ENCODE measurements at places on chromosomes 5 and 9.
A peak's percentile ranks its signal among the peaks of the same experiment; 100 is the strongest.

GRCh38 chr9:89428901-89429890 is 68.7 kb downstream of the SEMA4D start:
- DNase-seq = no peak

- DNase-seq = no peak
These were observed 62.4 kb upstream of the UBAC1 start for GRCh38 chr9:136023410-136024225.

DNA sequence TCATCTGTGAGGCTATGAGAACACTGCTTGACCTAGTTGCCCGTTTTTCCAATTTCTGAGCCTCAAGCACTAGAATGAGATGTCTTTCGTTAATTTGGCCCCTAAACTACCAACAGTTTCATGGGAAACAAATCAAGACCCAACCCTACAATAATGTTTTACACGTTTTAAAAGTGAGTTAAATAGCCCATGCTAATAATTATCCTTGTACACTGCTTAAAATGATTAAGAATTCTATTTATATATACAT is 2.3 kb upstream of the NR3C1 start:
- no peak for DNase-seq

GRCh38 chr5:15533129-15533893 is 33.3 kb downstream of the FBXL7 start:
- DNase-seq = no peak

- DNase-seq = no peak
These were observed 182.5 kb downstream of the TTLL11 start for GRCh38 chr9:121910491-121911040.

- DNase-seq = no peak
These were observed 109.0 kb downstream of the ATP10B start for GRCh38 chr5:160743027-160743426.

DNA sequence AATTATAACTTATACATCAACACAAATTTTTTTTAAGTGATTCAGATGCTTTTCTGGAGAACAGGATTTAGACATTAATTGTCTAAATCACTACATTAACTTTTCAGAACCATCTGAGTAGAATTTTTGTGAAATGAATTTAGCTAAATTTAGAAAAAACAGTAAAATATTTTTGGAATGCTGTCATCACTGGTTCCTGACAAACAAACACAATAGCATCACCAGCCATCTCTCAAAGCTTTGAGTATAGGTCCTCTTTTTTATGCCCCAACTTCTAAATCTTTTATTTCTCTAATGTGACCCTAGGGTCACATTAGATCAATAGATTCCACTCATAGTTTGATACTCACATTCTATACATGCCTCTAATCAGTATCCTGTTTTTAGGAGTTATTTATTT is 104.6 kb downstream of the PRR16 start:
- no peak for DNase-seq

- DNase-seq = no peak
These were observed 1.3 kb upstream of the PARP8 start for GRCh38 chr5:50665091-50665490.

DNA sequence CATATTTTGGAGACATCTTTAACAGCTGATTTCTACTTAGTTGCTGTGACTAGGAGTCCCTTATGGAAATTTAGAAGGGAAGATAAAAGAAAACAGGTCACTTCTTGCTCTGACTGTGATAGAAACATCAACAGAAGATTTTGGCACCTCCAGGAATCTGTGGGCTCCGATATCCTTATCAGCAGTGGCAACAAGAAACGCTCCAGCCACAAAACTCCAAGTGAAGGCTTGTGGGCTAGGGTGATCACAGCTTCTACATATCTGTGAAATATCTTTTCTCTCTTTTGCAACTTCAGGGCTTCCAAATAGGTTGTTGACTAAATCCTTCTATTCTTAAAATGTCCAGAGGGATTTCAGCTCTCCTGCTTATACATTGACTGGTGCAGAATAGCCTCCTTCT is 1625.5 kb upstream of the CDH6 start:
- DNase-seq = no peak

DNA sequence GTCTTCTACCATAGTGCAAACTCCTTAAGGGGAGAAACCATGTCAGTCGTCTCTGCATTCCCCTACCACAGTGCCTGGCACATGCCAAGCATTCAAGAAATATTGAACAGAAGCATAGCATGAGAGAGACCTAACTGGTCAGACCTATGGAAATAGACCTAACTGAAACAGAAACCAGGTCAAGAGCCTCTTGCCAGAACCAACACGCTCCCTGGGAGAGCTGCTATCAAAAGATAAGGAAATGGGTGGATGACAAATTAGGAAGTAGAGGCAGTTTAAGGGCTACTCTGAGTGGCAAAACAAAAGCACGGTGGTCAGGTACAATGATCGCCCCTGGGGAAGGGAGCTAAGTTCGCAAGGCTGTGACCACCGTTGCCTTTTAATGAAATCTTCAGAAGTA is 66.0 kb upstream of the SMIM15 start:
- DNase-seq = no peak

DNA sequence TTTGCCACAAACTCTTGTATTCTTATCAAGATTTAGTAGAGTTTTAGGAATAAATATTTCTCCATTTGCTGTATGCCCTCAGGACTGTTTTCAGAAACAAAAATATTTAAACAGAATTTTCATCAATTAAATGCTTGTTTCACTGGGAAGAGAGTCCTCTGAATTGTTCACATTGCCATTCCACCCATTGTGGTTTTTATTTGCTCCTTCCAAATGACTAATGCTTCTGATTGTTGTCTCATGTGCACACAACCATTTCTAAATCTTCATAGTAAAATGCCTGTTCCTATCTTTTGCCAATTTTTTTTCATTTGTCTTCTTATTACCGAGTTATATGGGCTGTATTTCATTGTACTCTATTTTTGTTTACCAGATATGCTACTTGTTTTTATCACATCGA is 10.6 kb downstream of the MARCOL start:
- DNase-seq = no peak

DNA sequence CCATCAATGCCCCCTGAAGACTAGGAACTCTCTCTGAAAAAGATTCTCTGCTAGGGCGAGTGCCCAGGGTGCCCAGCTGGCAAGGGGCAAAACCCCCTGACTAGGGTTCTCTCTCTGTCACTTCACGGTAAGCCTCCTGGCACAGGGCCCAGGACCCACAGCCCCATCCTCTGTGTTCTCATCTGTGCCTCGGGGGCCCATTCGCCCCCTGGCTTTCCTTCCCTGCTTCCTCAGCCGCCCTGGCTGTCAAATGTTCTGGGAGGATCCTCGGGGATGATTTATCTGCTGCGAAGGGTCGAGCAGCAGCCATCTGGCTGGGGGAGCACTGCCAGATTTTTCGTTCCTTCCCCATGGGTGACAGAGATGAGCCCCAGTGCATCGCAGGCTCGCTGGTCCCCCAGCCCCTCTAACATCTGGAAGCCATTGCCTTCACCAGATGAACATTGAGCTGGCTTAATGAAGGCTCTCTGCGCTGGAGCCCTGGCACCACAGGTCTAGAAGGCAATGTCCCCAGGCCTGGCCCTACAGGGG is 24.2 kb downstream of the HMCN2 start:
- no peak for DNase-seq

- DNase-seq = no peak
These were observed 18.3 kb upstream of the TERT start for GRCh38 chr5:1312993-1313833.

GRCh38 chr5:18992264-18992663 is 995.7 kb downstream of the CDH18 start:
- DNase-seq = no peak

GRCh38 chr5:10590226-10590999 is 26.5 kb downstream of the ANKRD33B start:
- no peak for DNase-seq

GRCh38 chr9:124216474-124217176 is 41.1 kb upstream of the NEK6 start:
- DNase-seq = peak; percentile 51

DNA sequence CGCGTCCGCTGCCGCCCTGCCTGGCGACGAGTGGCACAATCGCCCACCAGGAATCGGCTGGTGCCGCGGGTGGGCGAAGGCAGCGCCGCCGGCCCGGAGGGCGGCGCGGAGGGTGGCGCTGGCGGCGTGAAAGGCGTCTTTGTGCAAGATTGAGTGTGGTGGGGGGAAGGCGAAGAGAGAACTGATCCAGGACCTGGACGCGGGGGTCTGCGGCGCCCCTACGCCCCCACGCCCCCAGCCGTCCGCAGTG is 4.6 kb upstream of the RGMB start:
- no peak for DNase-seq
